ENCODE measurements at places on chromosomes 7 and 10. TPM values are rescaled to one million over a fixed set of nuclear protein-coding genes. Genes with fewer than 3 reads are reported as not detected.

- no peak for DNase-seq
Observed at GRCh38 chr10:77165445-77166208, 472.0 kb downstream of the KCNMA1 start.

GRCh38 chr7:28921822-28922221 lies 36.3 kb downstream of the TRIL start:
- DNase-seq = no peak

DNA sequence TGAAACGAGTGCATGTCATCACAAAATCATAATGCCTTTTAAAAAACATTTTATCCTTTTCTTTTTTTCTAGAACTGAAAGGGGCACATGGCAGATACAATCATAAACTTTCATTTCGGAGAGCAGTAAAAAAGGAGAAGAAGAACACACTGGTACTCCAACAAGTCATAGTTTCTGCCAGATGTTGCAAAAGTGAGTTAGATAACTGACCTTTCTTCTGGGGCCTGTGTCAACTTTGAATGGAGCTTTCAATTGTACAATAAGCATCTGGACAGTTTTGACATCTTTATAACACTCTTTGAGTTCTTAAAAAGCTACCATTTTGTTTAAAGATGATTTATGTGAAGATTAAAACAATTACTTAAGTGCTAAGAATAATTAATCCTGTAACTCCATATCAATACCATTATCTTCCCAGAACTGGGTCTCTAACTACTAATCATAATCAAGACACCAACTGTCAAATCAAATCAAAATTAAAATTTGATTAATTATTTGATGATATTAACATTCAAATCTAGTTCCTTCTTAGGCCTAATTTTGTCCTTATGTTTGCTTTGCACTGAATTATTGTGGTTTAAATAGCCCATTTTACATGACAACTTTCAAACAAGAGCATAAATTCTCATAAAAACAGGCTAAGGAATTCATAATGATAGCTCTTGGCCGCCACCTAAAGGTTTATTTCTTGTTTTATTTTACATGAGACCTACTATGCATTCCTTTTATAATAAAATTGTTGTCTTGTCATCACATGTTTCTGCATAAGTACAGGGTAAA lies 19.5 kb upstream of the ITGB8 start:
- no peak for DNase-seq

DNA sequence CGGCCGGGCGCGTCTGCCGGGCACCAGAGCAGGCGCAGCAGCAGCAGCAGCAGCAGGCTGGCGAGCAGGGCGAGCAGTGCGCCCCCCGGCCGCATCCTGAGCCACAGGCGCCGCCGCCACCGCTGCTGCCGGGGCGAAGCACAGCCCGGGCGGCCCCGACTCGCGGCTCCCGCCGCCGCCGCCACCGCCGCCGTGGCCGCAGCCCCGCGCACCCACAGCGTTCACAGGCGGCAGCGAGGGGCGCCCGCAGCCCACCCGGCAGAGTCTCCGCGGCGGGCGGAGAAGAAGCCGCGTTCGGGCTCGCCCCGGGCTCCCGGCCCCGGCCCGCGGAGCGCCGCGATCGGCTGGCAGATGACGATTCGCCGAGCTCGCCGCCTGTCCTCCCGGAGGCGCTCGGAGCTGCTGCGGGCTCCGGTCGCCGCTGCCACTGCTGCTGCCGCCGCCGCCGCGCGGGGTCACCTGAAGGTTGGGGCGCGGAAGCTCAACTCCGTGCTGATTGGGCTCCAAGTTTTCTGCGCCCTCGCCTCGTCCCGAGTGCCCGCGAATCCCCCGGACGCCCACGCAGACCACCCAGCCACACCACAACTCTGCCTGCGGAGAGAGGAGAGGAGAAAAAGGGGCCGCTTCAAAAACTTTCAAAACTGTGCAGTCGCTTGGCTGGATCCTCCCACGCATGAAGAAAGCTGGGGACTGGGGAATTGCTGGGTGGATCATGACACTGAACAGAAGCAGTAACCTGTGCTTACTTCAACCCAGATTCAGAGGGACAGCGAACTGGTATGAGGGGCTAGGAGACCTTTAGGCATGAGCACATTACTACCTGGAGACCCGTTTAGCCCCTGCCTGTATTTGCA lies at the start of gene ST8SIA6:
Gene ST8SIA6, minus strand, starts transcription at position 435 of the 854 bp plus-strand sequence. Its CDS starts 340 bp downstream, at position 95.
- DNase-seq = peak; percentile 69

- no peak for DNase-seq
Observed at GRCh38 chr7:112996331-112996871, 90.2 kb downstream of the GPR85 start.

- no peak for DNase-seq
Observed at GRCh38 chr10:76133597-76134255, 702.3 kb downstream of the LRMDA start.

GRCh38 chr7:11213266-11213665 lies 239.6 kb downstream of the PHF14 start:
- no peak for DNase-seq

DNA sequence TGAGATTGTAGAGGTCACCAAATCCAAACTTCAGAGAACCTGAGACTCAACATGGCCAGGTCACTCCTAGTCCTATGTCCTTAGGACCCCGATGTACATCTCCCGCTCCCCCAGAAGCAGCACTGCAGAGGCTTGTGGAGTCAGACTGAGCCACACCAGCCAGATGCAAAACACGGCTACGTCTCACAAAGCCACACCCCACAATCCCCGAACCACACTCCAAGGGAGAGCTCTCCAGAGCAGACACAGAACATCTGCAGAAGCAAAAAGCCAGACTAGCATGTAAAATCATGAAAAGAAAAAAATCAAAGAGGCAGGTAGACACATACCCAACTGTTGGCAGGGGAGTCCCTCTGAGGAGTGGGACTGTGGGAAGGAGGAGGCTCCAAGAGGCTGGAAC lies 104.9 kb downstream of the CTBP2 start:
- DNase-seq = no peak

GRCh38 chr10:37684765-37685164 lies 172.6 kb downstream of the ZNF248 start:
- DNase-seq = no peak

- DNase-seq = no peak
Observed at GRCh38 chr7:137916564-137916963, 69.8 kb upstream of the DGKI start.

- DNase-seq = no peak
Observed at GRCh38 chr10:118904286-118904685, 125.2 kb upstream of the NANOS1 start.

GRCh38 chr7:107441581-107442422 lies 28.1 kb upstream of the GPR22 start:
- no peak for DNase-seq

DNA sequence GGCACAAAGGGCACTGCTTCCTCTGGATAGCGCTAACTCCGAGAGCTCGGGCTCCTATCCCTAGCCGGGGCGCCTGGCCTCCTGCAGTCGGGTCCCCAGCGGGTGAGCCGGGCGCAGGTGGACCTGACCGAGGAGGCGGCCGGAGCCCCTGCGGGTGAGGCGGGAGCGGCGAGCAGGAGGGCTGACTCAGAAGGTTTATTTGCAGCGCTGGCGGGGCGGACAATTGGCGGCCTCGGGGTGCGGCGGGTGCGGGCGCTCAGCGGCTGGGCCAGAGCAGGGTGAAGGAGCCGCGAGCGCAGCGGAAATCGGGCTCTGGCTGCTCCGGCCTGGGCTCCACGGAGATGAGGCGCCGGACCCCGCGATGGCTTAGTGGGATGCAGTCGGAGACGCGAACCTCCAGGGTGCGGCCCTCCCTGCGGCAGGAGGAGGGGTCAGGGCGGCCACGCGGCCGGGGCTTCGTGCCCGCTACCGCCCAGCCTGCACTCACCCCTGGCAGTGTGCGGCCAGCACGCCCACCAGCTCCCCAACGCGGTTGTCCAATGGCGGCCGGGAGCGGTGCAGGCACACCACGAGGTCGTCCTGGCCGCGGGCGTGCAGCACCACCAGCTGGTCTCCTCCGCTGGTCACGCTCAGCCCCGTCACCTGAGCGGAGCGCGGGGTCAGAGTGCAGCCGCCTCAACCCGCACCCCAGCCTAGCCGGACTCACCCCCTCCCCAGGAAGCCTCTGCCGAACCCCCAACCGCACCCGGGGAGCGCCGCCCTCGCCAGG lies 16.1 kb downstream of the MYO1G start:
- peak; percentile 66 for DNase-seq

DNA sequence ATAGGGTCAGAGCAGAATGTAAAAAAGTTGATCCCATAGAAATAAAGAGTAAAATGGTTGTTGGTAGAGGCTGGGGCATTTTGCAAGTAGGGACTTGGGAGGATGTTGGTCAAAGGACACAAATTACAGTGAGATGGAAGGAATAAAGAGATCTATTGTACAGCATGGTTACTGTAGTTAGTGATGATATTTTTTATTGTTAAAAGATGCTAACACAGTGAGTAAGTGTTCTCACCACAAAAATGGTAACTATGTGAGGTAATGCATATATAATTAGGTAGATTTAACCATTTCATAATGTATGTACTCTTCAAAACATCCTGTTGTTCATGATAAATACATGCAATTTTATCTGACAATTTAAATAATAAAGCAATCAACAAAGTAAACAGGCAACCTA lies 280.7 kb upstream of the MAGI2 start:
- DNase-seq = no peak

DNA sequence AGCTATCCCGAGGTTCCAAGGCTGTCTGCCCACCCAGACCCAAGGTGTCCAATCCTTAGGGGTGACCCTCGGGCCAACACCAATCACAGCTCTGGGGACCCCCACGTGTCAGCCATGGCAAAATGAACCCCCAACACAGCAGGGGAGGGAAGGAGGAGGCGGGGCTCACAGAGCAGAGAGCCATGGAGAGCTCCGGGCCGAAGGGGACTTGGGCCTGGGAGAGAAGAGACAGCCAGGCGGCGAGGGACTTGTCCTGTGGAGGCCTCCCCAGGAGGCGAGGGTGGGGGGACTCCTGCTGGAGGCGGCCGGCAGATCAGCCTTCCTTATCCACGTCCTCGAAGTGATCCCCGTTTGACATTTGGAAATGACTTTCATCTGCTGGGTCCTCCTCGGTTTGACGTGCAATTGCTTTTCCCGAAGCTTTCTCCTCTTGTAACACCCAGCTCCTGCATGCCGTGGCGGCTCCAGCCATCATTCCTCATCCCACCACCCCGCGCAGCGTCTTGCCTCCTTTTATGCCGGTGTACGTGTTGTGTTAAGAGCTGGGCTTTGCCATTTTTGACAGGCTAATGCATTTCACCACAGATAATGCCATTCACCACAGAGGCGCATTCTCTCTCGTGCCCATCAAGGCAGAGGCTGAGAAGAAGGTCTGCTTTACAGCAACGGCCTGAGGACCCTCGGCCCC lies 337.4 kb downstream of the DNAJB6 start:
- no peak for DNase-seq

DNA sequence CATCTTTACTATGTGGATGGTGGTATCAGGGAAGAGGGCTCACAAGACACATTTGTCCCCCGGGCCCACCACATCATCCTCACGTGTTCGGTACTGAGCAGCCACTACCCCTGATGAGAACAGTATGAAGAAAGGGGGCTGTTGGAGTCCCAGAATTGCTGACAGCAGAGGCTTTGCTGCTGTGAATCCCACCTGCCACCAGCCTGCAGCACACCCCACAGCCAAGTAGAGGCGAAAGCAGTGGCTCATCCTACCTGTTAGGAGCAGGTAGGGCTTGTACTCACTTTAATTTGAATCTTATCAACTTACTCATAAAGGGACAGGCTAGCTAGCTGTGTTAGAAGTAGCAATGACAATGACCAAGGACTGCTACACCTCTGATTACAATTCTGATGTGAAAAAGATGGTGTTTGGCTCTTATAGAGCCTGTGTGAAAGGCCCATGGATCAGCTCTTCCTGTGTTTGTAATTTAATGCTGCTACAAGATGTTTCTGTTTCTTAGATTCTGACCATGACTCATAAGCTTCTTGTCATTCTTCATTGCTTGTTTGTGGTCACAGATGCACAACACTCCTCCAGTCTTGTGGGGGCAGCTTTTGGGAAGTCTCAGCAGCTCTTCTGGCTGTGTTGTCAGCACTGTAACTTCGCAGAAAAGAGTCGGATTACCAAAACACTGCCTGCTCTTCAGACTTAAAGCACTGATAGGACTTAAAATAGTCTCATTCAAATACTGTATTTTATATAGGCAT lies 9.1 kb upstream of the CSGALNACT2 start:
- DNase-seq = no peak

DNA sequence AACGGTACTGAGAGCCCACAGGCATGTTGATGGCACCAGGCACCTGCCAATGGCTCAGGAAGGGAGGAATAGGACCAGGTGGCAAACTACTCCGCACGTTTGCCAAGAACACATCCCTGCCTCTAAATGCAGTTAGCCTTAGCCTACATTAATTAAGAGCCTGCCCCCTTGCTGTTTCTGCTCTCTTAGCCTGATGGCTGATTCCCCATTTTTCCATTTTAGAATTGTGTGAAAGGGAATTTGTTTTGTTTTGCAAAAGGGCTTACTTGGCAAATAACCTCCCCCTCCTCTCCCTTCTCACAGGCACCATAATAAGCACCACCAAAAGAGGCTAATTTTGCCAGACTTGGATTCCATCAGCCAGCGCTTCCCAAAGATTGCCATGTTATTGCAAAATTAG lies 1203.2 kb downstream of the SORCS3 start:
- no peak for DNase-seq

GRCh38 chr10:127047878-127048238 lies 142.6 kb downstream of the DOCK1 start:
- no peak for DNase-seq

DNA sequence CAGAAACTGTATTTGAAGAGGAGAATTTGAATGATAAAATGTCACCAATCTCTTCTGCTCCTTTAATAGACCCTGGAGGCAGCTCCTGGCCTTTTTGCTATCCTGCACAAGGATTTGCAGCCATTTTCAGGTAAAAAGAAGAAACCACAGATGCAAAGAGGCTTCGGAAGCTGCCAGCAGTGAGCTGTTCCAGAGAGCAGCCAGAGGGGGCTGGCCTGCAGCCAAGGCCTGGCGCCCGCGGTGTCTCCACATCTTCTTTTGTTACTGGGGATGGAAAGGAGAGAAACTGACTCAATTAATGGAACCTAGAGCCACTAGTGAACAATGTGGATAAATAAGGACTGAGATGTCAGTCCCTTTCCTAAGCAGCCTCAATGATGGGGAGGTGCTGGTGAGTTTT lies 23.9 kb upstream of the GPR26 start:
- DNase-seq = no peak

DNA sequence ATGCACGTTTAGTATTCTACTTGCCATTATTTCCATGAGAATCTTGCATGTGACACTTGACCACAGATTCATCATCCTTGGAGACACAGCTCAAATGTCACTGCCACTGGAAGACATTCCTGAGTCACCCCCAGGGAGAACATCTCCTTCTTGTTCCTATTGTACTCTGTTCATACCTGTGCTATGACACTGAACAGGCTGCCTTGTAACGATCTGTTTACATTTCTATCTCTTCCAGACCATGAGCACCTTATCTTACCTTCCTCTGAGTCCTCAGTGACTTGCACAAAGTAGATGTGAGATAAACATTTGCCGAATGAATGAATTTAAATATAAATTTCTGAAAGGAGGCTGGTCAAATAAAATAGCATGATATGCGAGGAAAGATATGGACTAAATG lies 331.9 kb upstream of the LRRN3 start:
- DNase-seq = no peak

GRCh38 chr7:47204709-47205108 lies 377.2 kb downstream of the TNS3 start:
- no peak for DNase-seq

Gene TMEM139
- 10.9 TPM for total RNA-seq

Gene CALCR
- 0.62 TPM for total RNA-seq

Gene TMEM60
- total RNA-seq = 10.1 TPM

Gene SPDYE2
- 0.31 TPM for total RNA-seq

Gene SPDYE2B
- total RNA-seq = not detected

Gene CLCN1
- not detected for total RNA-seq

Gene ATOH7
- total RNA-seq = 0.22 TPM

Gene FANK1
- total RNA-seq = 2.1 TPM

Gene EVX1
- not detected for total RNA-seq

Gene OR13A1
- total RNA-seq = not detected

Gene IDI2
- total RNA-seq = not detected

Gene UNC5B
- total RNA-seq = 4.1 TPM

All from sciatic nerve (tissue), 2 donors.